ENCODE measurements at places on chromosomes 3 and 15.

DNA sequence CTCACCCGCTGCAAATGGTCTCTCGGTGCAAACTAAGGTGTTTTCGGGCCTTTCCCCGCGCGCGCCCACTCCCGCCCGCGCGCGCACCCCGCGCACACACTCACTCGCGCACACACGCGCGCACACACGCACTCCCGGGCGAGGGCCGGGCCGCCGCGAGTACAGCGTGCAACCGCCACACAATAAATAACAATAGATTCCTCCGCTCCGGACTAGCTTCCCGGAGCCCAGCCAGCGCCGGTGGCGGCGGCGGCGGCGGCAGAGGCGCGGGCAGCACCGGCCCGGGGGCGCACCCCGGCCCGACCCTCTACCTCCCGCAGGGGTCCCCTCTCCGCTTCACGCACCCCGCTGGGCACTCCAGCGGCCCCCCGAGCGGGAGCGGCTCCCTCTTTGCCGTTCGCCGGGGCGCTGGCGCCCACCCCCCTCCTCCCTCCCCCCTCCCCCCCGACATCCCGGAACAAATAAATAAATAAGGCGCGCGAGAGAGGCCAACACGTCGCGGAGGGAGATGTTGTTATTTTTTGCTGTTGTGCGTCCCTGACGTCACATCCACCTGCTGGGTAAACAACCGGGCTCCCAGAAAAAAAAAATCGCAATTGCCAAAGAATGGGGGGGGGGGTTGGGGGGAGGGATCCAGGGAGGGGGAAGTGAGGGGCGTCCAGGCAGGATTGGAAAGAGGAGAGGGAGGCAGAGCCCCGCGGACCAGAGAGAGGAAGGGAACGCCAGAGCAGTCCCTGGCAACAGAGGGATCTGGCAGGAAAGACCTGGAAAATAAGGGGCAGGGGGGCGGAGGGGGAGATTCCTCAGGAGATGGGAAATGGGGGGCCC, at the start of gene FOXP1:
FOXP1 (minus strand) TSS at position 163 of the 828 bp plus-strand sequence. CDS start 385,347 bp downstream, outside the sequence.
- peak; percentile 92 for DNase-seq

DNA sequence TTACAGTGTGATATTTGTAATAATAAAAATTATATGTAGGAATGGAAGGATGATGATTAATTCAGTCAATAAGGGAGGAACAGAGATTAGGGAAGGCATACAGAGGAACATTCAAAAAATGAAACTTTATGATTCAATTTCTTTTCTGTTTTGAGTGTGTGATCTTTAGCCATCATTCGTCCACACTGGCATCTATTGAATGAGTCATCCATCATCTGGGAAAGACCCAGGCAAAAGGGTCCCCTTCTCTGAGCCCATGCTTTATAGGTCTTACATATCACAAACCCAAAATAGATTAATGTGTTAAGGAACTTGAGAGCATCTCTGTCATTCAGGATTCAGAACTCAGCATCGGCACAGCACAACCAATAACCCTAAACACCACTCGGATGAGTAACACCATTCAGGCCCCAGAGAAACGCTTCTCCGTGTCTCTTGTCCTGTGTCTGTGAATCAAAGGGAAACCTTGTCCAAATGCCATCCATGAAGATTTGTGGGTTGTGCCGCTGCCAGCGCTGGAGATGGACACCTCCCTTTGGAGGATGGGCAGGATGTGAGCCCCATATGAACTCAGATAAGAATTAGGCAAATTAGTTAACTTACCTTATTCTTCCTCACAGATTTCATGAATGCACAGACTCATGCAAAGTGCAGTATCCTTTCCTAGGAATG, 21.7 kb upstream of the TPM1 start:
- DNase-seq = no peak

- DNase-seq = no peak
Observed at GRCh38 chr15:34233614-34234013, 8.8 kb downstream of the EMC4 start.

GRCh38 chr15:56749982-56750381, 16.7 kb upstream of the ZNF280D start:
- no peak for DNase-seq

DNA sequence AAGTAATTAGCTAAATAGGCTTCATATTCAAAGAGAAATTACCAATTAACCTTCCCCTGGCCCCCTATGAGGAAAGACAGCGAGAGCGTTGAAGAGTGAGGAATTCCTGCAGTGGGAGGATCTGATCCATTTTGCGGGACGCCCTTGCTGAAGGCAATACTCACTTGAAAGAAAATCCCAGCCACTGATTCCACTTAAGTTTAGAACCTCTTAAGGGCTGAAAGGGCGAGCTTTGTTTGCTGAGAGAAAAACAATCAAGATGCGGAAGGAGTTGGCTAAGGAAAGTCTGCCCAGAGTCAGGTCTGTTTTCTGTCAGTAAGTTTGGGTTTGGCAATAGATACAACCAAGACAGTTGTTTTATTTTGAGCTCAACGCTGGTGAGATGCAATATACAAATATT, 102.8 kb upstream of the GBE1 start:
- no peak for DNase-seq

GRCh38 chr15:99291643-99292042, 40.4 kb downstream of the LRRC28 start:
- no peak for DNase-seq

DNA sequence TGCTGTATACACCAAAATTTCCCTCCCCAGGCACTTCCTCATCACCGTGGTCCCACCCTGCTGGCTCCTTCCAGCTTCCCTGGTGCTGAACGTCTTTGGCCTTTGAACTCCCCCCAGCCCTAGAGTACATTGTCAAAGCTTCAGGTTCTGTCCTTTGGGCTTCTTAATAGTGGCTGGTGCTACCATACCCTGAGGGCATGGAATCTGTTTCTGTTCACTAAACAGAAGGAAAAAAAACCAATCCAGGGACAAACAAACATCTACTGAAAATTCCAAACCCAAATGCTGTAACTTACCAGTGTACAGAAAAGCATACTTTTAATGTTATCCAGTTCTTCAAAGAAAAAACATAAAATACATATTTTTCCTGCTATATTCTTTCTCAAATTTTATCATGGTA, 148.7 kb downstream of the MYLK start:
- no peak for DNase-seq

- peak; percentile 88 for DNase-seq
Observed at GRCh38 chr3:53134631-53135232, 4.5 kb upstream of the RFT1 start.

DNA sequence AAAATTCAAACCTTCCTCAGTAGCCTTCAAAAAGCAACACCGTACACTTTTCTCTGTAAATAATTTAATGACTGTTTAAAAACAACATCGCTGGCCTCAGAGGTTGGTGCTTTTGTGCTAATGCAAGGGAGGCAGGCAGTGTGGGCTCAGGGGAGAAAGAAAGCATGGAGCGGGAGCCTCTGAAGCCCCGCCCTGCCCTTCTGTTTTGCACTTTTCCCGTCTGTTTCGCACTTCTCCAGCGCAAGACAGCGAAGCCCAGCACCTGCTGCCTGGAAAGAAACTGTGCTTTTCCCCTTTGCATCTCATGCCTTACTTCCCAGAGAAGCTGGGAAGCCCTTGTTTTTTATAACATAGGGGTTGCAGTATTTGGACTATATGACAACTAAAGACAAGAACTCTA, 23.1 kb downstream of the TRPM1 start:
- no peak for DNase-seq

DNA sequence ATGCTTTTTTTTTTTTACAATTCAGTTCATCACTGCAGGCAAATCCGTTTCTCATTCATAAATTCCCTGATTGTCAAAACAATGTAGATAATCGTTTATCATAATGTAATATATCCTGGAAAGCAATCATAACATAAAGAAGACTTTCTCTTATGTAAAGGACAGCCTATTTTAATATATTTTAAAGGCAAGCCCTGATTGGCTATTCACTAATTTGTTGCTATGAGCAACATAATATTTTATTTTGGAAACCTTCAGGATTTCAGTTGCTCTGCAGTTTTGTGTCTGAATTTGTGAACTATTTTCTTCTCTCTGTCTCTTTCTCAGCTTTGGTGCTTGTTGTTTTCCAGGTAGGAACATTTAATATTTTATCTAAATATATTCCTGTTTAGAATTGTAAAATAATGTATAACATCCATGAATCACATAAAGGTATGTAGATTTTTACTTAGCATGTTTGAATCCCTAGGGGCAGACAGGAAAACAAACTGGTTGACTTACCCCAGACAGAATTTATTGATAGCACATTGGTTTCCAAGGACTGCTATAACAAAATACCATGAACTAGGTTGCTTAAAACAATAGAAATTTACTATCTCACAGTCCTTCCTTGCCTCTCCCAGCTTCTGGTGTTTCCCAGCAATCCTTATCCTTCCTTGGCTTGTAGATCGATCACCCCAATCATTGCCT, 253.5 kb downstream of the CDIN1 start:
- no peak for DNase-seq

DNA sequence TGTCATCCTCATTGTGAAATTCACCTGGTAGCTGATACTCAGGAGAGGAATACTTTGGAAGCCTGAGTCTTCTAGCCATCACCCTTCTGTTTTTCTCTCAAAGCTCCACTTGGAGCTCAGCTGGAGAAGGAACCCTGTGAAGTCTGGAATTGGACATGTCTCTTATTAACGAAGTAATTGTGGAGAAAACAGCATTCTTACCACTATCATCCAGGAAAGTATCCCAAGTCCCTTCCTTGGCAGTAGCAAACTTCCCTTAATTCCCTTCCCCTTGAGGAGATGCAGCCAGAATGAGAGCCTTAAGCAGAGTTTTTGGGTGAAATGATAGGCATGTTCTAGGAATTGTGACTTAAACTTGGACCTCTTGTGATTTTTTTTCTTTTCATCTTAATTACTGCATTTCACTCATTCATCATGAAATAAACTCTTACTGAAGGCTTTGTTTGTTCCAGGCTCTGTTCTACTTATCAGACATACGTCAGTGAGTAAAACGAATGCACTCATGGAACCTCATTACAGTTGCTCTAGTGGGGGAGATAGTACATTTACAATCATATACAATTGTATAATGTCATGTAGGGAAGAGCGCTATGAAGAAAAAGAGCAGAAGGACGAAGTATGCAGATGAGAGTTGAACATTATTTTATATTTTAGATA, 30.5 kb upstream of the TCF12 start:
- peak; percentile 46 for DNase-seq

- peak; percentile 10 for DNase-seq
Observed at GRCh38 chr3:26118165-26118564, 328.3 kb downstream of the OXSM start.
